ENCODE measurements at places on chromosomes 2 and 18. TPM values are rescaled to one million over a fixed set of nuclear protein-coding genes. Genes with fewer than 3 reads are reported as not detected.

Gene UGT1A6
- total RNA-seq: 0.32 TPM

Gene TXNDC2
- not detected for total RNA-seq

Gene AGXT
- total RNA-seq: not detected

Gene CNDP1
- not detected for total RNA-seq

Gene DYNAP
- total RNA-seq: not detected

Gene NCK2
- 32.3 TPM for total RNA-seq

Gene SLC23A3
- 1.4 TPM for total RNA-seq
